Central memory CD8-positive, alpha-beta T cell (primary cell): ENCODE measurements at places on chromosomes 1 and 21.
A peak's percentile ranks its signal among the peaks of the same experiment; 100 is the strongest.

DNA sequence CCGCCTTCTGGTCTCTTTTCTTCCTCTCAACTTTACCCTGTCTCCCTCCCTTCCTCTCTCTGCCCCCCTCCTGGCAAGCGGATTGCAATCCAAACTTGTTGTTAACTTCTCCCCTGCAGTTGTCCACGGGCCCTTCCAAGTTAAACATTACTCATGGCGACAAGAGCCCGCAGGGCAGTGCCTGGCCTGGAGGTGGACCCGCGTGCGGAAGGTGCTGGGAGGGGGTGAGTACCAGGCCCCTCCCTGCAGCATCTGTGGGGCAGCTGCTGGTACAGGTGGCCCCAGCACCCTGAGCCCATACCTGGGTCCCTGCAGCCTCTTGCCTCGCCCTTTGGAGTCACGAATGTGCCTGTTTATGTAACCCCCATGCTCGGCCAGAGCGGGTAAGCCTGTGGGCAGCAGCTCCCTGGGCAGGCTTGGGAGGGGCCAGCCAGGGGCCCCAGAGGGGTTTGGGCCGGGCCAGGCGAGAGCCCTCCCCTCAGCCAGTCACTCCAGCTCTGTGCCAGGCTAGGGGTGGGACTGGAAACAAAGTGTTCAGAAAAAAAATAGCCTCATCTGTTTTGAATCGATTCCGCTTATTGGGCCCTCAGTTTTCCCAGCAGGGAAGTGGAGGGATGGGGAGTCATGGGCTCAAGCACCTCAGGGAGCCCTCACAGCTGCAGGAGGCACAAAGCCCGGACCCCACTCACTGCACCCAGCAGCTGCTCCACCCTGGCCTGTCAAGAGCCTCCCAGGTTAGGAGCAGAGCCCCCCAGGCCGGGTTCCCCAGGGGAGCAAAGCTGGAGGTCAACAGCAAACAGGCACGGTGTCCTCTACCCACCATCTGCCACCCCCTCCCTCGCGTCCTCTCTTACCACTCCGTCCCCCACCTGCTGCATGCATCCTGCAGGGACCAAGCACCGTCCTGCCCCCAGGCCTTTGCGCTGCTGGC is 14.0 kb upstream of the FAAP20 start:
- peaks cover 4% of the 10 kb centered on the region for H3K36me3 ChIP-seq
- H3K27me3 ChIP-seq, result no peaks in the 10 kb centered on the region
- H3K27ac ChIP-seq, result no peak overlapping the region
- H3K4me3 ChIP-seq, result peak overlapping the region; percentile 8
- peaks cover 4% of the 10 kb centered on the region for H3K4me1 ChIP-seq

- no peak overlapping the region for H3K27ac ChIP-seq
- H3K4me3 ChIP-seq, result no peak overlapping the region
- DNase-seq, result no peak
- H3K4me1 ChIP-seq, result no peaks in the 10 kb centered on the region
- no peaks in the 10 kb centered on the region for H3K36me3 ChIP-seq
- H3K27me3 ChIP-seq, result peaks cover 46% of the 10 kb centered on the region
Measured at GRCh38 chr1:147913362-147913942, 10.9 kb downstream of the GJA8 start.

- no peak overlapping the region for H3K4me3 ChIP-seq
- DNase-seq, result no peak
- no peaks in the 10 kb centered on the region for H3K4me1 ChIP-seq
- no peak overlapping the region for H3K27ac ChIP-seq
Measured at GRCh38 chr1:9228609-9229008, 6.0 kb upstream of the H6PD start.

DNA sequence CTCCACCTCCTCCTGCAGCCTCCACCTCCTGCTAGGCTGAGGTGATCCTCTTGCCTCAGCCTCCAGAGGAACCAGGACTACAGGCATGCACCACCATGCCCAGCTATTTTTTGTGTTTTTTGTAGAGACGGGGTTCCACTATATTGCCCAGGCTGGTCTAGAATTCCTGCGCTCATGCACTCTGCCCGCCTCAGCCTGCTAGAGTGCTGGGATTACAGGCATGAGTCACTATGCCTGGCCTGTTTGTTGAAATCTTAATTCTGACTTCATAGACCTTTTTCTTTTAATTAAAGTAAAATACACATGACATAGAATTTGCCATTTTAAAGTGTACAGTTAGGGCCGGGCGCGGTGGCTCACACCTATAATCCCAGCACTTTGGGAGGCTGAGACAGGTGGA is 42.7 kb downstream of the FAAP20 start:
- H3K27ac ChIP-seq, result no peak overlapping the region
- H3K4me1 ChIP-seq, result peaks cover 15% of the 10 kb centered on the region
- H3K4me3 ChIP-seq, result no peak overlapping the region
- H3K36me3 ChIP-seq, result peaks cover 6% of the 10 kb centered on the region
- DNase-seq, result no peak

GRCh38 chr1:242692988-242693387 is 168.5 kb upstream of the PLD5 start:
- no peak for DNase-seq
- no peaks in the 10 kb centered on the region for H3K4me1 ChIP-seq

GRCh38 chr1:85166351-85166750 is 34.5 kb downstream of the SYDE2 start:
- peaks cover 3% of the 10 kb centered on the region for H3K36me3 ChIP-seq
- H3K27ac ChIP-seq, result no peak overlapping the region
- H3K27me3 ChIP-seq, result no peaks in the 10 kb centered on the region
- no peaks in the 10 kb centered on the region for H3K4me1 ChIP-seq
- DNase-seq, result no peak

DNA sequence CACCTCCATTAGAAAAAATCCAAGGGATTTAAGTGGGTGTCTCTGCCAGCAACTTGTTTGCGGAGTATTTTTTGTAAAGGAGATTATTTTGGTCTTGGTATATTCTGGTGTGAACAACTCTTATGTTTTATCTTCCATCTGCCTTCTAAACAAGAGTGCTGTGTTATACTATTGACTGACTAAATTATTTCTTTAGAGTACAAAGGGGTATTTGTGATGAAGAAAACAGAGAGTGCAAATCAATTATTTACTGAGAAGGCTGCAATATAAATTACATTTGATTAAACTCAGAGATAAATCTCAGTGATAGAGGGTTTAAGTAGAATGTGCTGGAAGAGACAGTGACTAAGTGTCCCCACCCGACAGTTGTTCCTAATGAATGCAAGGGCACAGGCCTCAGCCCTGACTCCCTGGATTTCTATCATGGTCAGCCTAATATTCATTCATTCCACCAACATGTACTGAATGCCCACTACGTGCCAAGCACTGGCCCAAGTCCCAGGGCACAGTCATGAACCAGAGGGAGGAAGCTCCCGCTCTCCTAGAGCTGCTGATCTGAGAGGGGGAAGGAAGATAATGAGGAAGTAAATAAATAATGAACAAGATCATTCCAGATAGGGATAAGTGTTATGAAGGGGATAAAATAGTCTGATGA is 196.9 kb upstream of the C8B start:
- H3K27me3 ChIP-seq, result no peaks in the 10 kb centered on the region
- no peaks in the 10 kb centered on the region for H3K4me1 ChIP-seq
- no peak for DNase-seq

DNA sequence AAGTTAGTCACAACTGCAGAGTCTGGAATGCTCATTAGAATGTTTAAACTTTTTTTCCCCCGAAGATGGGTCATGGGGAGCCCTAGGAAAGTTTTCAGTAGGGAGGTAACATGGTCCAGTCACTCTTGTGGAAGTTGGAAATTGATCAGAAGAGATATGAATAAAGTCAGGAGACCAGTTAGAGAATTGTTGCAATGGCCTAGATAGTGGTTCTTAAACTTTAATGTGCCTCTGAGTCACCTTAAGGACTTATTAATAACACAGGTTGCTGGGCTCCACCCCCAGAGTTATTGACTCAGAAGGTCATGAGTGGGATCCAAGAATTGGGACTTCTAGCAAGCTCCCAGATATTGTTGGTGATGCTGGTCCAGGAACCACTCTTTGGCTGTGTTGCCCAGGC is 3.2 kb upstream of the TFAP2E start:
- peaks cover 5% of the 10 kb centered on the region for H3K36me3 ChIP-seq
- H3K4me1 ChIP-seq, result peaks cover 34% of the 10 kb centered on the region
- H3K27ac ChIP-seq, result no peak overlapping the region
- H3K4me3 ChIP-seq, result no peak overlapping the region
- H3K27me3 ChIP-seq, result no peaks in the 10 kb centered on the region

DNA sequence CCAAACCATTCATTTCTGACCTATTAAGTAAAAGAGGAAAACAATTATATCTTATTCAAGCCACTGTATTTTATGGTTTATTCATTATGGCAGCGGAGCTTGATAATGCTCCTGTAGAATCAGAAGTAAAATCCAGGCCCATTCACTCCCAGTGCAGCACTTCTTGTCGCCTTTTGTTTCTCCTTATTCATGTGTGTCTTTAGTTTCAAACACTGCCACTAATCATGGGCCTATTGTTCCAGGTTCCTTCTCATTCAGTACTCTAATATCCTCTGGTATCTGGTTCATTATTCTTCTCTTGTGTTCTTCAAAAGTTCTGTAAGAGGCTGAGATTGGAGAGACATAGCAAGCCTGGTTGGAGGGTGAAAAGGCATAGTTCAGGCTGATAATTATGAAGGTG is 218.3 kb downstream of the LRRIQ3 start:
- no peak overlapping the region for H3K27ac ChIP-seq
- no peaks in the 10 kb centered on the region for H3K27me3 ChIP-seq
- no peaks in the 10 kb centered on the region for H3K4me1 ChIP-seq
- no peaks in the 10 kb centered on the region for H3K36me3 ChIP-seq

DNA sequence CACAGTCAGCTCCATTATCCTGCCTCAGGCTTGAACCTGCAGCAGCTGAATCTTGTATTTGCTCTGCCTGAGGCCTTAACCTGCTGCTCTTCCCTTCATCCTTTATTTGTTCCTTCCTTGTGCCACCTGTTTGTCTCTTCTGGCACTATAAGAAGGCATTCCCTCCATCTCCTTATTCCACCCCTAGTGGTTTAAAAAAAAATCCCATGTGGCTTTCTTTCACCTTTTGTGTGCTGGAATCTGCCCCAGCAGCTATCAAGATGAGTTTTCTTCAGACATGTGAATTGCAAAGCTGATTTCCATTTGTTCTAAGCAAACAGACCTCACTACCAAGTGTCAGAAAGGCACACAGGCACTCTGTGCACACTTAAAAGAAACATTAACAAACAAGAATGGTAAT is 294.6 kb downstream of the TTLL7 start:
- no peak overlapping the region for H3K4me3 ChIP-seq
- H3K4me1 ChIP-seq, result no peaks in the 10 kb centered on the region
- DNase-seq, result no peak
- H3K36me3 ChIP-seq, result peaks cover 2% of the 10 kb centered on the region

DNA sequence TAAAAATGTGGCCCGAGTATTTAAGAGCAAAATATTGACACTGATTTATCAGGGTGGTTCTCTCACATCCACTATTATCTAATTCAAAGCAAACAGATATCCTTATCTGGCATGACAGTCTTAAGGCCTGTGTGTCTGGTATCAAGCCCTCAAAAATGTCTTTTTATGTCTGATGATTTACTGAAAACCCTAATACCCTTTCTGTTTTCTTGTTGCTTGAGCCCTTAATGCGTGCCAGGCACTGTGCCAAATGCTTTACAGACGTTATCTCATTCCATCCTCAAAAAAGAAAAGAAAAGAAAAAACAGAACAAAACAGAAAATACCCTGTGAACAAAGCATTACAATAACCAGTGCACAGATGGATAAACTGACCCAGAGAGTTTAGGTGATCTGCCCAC is 5.7 kb downstream of the DUSP23 start:
- peaks cover 6% of the 10 kb centered on the region for H3K27me3 ChIP-seq
- no peaks in the 10 kb centered on the region for H3K36me3 ChIP-seq
- peaks cover 20% of the 10 kb centered on the region for H3K4me1 ChIP-seq
- H3K4me3 ChIP-seq, result no peak overlapping the region
- H3K27ac ChIP-seq, result no peak overlapping the region

DNA sequence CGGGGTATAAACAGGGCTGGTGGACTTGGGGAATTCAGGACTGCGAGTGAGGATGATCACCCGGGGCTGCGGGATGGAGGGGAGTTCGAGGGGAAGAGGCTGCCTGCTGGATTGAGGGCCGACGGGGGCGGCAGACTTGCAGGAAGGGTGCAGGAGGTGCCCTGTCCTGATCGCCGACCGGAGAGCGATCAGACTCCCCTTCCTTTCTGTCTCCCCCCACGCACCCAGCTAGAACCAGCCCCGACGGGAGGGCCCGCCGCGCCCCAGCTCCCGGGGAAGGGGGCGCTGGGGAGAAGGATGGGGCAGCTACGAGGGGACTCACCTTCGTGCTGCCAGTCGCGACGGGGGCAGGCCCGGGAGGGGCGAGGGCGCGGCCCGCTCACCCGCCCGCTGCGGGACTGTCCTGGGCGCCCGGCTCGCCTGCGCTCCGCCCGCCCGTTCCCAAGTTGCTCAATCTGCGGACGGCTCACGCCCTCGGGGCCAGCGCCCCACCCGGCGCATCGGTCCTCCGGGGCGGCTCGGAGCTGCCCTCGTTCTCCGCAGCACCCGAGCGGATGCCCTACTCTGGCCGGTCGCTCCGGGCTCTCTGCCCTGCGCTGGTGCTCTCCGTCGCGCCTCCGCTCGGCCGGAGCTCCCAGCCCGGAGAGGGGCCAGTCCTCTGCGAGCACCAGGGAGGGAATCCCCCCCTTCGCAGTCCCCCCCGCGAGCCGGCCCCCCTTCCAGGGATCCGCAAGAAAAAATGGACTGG is at the start of gene RSPO1:
TSS of gene RSPO1 (minus strand) at position 649 of the 748 bp plus-strand sequence. CDS start 5,231 bp downstream, outside the sequence.
- no peak within 1 kb of the TSS for H3K27ac ChIP-seq
- H3K27me3 ChIP-seq, result peaks cover 71% of the 10 kb centered on the region
- H3K4me1 ChIP-seq, result peaks cover 6% of the 10 kb centered on the region
- peaks cover 1% of the 10 kb centered on the region for H3K36me3 ChIP-seq
- H3K4me3 ChIP-seq, result no peak within 1 kb of the TSS

- DNase-seq, result no peak
- H3K27ac ChIP-seq, result peak overlapping the region; percentile 63
- peaks cover 9% of the 10 kb centered on the region for H3K36me3 ChIP-seq
- H3K27me3 ChIP-seq, result no peaks in the 10 kb centered on the region
- peaks cover 79% of the 10 kb centered on the region for H3K4me1 ChIP-seq
- H3K4me3 ChIP-seq, result peak overlapping the region; percentile 61
Measured at GRCh38 chr21:42189860-42190485, 29.0 kb upstream of the ABCG1 start.

- no peak overlapping the region for H3K27ac ChIP-seq
- peaks cover 6% of the 10 kb centered on the region for H3K4me1 ChIP-seq
- no peaks in the 10 kb centered on the region for H3K27me3 ChIP-seq
- DNase-seq, result no peak
Measured at GRCh38 chr1:145845144-145845513, 301 bp upstream of the NUDT17 start.

GRCh38 chr1:42618866-42619265 is 39.4 kb upstream of the PPIH start:
- no peaks in the 10 kb centered on the region for H3K36me3 ChIP-seq
- DNase-seq, result no peak
- H3K27ac ChIP-seq, result no peak overlapping the region
- no peaks in the 10 kb centered on the region for H3K27me3 ChIP-seq
- no peak overlapping the region for H3K4me3 ChIP-seq
- H3K4me1 ChIP-seq, result no peaks in the 10 kb centered on the region

GRCh38 chr1:176785056-176785455 is 322.1 kb downstream of the PAPPA2 start:
- H3K27me3 ChIP-seq, result no peaks in the 10 kb centered on the region
- H3K27ac ChIP-seq, result no peak overlapping the region

DNA sequence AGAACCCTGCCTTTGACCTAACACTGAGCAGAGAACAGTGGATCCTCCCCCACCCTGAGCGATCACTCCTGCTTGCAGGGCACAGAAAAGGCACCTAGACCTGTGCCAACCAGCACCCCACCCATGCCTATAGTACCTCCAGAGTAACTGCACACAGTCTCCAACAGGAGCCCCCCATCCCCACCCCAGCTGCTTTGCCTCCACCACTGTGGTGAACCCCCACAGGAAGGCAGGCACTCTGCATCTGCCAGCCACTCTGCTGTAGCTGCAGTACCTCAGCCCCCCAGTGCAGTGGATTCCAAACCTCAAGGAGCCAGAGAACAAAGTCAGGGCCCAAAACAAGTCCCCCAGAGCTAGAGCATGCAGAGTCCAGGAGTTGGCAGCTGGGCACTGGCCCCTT is 10.7 kb downstream of the SPATC1L start:
- peak; percentile 4 for DNase-seq
- H3K27ac ChIP-seq, result no peak overlapping the region
- H3K4me3 ChIP-seq, result no peak overlapping the region
- peaks cover 2% of the 10 kb centered on the region for H3K36me3 ChIP-seq
